ENCODE measurements at places on chromosomes 13 and 19. TPM values are rescaled to one million over a fixed set of nuclear protein-coding genes. Genes with fewer than 3 reads are reported as not detected.

DNA sequence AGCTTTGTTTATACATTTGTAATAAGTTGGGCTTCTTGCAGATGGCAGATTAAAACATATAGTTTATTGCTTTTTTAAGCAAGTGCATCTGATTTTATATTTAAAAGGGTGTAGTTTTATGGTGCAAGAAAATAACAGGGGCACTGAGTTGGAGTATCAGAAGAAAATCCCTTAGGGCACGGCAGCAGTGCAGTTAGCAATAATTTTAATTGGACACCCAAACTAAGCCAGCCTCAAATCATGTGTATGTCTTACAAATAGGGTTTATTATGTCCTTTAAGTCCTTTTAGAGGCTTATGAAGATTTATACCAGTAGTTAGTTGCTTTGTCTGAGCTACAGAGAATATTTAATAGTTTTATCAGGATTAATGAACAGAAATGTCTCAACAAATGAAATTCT lies 57.5 kb downstream of the GPC6 start:
- no peak for DNase-seq

GRCh38 chr13:67377919-67378318 lies 147.8 kb upstream of the PCDH9 start:
- DNase-seq: no peak

- no peak for DNase-seq
These were observed 630.2 kb downstream of the UQCRFS1 start for GRCh38 chr19:28582796-28583195.

GRCh38 chr19:2711172-2711874 lies 8.8 kb upstream of the GNG7 start:
- DNase-seq: no peak

DNA sequence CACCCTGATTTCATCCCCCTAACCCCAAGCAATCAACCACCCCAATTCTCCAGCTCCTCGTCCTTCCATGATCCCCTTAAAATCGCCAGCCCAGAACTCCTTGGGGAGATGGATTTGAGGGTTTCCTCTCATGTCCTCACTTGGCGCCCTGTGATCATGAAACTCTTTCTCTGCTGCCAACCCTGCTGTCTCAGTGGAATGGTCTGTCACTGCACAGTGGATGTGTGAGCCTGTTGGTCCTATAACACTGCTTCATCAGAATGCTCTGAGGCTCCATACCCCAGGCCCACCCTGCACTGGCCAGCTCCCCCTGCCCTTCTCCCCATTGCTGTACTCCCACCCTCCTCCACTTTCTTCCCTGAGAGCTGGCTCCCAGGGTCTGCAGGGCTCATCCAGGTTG lies 12.6 kb upstream of the ZNF792 start:
- no peak for DNase-seq

DNA sequence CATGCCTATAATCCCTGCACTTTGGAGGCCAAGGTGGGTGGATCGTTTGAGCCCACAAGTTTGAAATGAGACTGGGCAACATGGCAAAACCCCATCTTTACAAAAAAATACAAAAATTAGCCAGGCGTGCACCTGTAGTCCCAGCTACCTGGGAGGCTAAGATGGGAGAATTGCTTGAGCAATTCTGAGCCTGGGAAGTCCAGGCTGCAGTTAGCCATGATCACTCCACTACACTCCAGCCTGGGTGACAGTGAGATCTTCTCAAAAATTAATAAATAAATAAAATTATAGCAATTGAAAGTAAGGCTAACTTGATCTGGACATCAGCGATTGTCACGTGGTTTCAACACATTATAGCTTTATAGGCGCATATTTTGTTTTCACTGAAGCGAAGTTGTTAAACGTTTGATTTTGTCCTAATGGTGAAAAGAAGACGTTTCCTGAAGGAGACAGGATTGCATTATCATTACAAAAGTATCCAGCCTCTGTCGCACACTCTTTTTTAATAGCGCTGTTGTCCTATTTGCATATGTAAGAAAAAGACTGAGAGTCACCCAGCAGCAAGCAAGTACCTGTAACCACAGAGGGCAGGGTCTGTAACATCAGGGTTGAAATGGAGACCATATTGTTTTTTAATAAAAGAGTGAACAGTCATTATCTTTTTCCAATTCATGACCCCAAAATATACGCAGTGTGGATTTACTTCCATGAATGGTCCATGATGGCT lies 335.7 kb downstream of the DCT start:
- no peak for DNase-seq

GRCh38 chr19:44822670-44823372 lies 13.9 kb downstream of the BCAM start:
- DNase-seq: no peak

- DNase-seq: no peak
These were observed 25.6 kb upstream of the ADGRE1 start for GRCh38 chr19:6861683-6862286.

The SIGLEC7 gene
- 0.54 TPM for polyA plus RNA-seq

The CA11 gene
- polyA plus RNA-seq: 3.8 TPM

The ZNF471 gene
- 39.0 TPM for polyA plus RNA-seq

The SMIM44 gene
- not detected for polyA plus RNA-seq

The ATP12A gene
- 0.04 TPM for polyA plus RNA-seq

The ZNF682 gene
- 31.0 TPM for polyA plus RNA-seq

All from right lung (tissue), 10 donors.